ENCODE measurements at places on chromosomes 3 and 15.
A peak's percentile ranks its signal among the peaks of the same experiment; 100 is the strongest.

- H3K4me3 ChIP-seq = no peak overlapping the region
- H3K36me3 ChIP-seq = no peaks in the 10 kb centered on the region
- no peak for DNase-seq
- H3K27me3 ChIP-seq = no peaks in the 10 kb centered on the region
These were observed 3.9 kb upstream of the VPS8 start for GRCh38 chr3:184808021-184808420.

DNA sequence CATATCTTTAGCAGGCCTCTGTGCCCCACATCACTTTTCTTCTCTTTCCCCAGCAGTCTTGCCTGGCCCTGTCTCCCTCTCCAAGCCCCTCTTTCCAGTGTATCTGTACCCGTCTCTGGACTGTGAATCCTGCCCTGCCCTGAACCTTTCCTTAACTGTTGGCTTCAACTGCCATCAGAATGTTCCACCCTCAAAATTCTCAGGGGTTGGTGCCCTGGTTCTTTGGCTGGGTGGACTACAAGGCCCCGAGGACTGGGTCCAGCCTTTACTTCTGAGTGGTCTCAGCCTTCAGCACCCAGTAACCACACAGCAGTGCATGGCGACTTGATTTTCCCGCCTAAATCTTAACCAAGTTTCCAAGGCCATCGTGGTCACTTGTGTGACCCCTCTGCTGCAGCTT, 333.5 kb upstream of the RGMA start:
- H3K27me3 ChIP-seq = no peaks in the 10 kb centered on the region
- H3K27ac ChIP-seq = no peak overlapping the region
- no peak for DNase-seq

- H3K36me3 ChIP-seq = no peaks in the 10 kb centered on the region
- no peaks in the 10 kb centered on the region for H3K27me3 ChIP-seq
- no peak for DNase-seq
- no peak overlapping the region for H3K4me3 ChIP-seq
- H3K4me1 ChIP-seq = peaks cover 44% of the 10 kb centered on the region
These were observed 23.3 kb downstream of the CFAP161 start for GRCh38 chr15:81157195-81157938.

GRCh38 chr15:25710184-25710583, 152.9 kb downstream of the ATP10A start:
- H3K4me3 ChIP-seq = no peak overlapping the region
- no peak overlapping the region for H3K27ac ChIP-seq
- H3K4me1 ChIP-seq = no peaks in the 10 kb centered on the region
- peak; percentile 65 for DNase-seq

GRCh38 chr15:80093854-80094418, 34.5 kb downstream of the ZFAND6 start:
- DNase-seq = no peak
- peaks cover 34% of the 10 kb centered on the region for H3K4me1 ChIP-seq
- H3K4me3 ChIP-seq = no peak overlapping the region
- no peaks in the 10 kb centered on the region for H3K27me3 ChIP-seq
- no peaks in the 10 kb centered on the region for H3K36me3 ChIP-seq
- H3K27ac ChIP-seq = no peak overlapping the region
